ENCODE measurements at places on chromosomes 5 and 9. TPM values are rescaled to one million over a fixed set of nuclear protein-coding genes. Genes with fewer than 3 reads are reported as not detected.

The CDH9 gene
- not detected for total RNA-seq

The NR5A1 gene
- 1.2 TPM for total RNA-seq

The IRGM gene
- 0.98 TPM for total RNA-seq

The RECK gene
- 15.5 TPM for total RNA-seq

The TAF11L6 gene
- total RNA-seq, result not detected

The SQSTM1 gene
- 373 TPM for total RNA-seq

GRCh38 chr9:99003308-99003707 lies 59.6 kb downstream of the COL15A1 start:
- no peak for DNase-seq

DNA sequence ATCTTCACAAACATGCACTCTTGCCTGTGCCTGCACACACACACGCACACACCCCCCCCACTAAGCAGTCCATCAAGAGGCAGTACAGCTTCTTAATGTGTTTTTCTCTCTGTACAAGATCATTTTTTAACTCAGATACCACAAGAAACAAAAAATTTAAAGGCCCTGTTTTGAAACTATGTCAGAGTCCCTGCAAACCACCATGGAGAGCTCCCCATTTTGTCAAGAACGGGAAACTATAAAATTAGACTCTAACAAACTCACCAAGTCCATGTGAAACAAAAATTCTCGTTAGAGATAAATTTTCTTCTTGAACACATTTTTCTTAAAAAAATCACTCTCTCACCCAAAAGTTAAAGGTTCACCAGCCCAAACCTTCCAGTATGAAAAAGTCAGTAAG lies 86.3 kb downstream of the ELAVL2 start:
- DNase-seq, result no peak

- DNase-seq, result no peak
Observed at GRCh38 chr9:137084526-137084925, 2.3 kb upstream of the MAN1B1 start.

DNA sequence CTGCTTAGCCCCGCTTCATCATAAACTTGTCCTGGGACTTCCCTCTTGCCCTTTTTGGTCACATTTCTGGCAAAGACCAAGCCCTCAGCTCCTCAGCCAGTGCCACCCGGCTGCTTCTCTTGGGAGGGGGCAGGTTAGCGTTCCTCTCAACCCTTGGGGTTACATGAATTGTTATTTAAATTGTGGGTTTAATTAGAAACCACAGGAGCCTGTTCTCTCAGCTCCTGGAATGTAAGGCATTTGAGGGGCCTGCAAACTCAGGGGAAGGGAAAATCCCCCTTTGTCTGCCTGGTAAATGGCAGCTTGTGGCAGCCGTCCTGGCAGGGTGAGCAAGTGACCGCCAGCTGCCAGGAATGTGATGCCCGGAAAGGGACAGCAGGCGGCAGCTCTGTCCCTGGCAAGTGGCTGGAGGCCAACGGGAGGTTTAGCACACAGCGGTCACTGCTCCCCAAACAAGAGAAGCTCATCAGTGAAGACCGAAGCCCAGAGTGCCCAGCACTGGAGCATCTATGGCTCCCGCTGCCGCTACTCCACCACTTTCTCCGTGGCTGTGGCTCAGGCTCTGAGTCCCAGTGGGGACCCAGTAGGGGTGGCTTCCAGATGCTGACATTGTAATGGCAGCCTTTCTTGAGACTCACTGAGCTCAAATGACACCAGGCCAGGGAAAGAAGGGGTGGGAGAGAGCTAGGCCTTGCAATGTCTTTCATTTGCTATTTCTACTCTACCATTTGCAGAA lies 51.7 kb downstream of the SHB start:
- DNase-seq, result no peak

DNA sequence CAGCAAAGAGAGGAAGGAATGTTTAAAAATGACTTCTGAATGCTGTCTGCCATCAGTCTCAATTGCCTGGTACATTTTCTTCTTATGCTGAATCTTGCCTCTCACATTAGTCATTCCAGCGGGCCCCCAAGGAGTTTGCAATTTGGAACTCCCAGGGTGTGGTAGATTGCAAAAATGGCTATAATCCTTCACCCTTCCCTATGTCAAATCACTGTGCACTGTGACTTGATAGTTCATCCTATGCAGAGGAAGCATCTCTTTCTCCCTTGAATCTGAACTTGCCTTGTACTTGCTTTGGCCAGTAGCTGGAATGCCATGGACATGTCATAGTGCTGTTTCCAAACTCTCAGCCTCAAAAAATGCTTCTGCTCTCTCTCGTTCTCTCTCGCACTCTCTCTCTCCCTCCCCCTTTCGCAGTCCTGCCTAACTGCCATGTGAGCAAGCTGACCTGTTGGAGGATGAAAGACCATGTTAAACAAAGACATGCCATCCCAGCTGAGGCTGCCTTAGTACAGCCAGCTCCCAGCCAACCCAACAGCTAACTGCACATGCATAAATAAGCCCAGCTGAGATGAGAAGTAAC lies 284.0 kb upstream of the TLE4 start:
- DNase-seq, result no peak

- DNase-seq, result no peak
Observed at GRCh38 chr9:117413346-117414219, 1.3 kb downstream of the ASTN2 start.
